Stimulated activated memory B cell treated with anti-CD40 and anti-IgM and Interleukin-4, amounts not matched to agents 10 μg/mL and 1 μg/mL and 100 μg/mL, for 72 hours (primary cell): ENCODE measurements at places on chromosomes 2 and 18.

DNA sequence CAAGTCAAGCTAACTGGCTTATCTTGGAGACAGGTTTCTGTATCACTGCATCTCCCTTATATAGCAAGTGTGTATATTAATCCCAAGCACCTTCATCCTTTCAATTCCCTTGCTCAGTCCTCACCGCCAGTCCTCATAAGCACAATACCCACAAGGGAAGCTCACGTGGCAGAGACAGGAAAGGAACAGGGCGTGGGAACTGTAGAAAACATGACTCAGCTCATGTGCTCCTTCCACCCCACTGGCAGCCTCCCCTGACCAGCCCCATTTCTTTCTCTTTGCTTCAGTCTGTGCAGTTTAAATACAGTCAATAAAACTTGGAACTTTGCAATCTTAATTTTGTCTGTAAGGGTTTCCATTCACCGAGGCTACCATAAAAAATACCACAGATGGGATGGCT, 36.5 kb upstream of the CDH19 start:
- no peak for ATAC-seq

- ATAC-seq = peak; percentile 20
These were observed 3.6 kb downstream of the IGFBP2 start for GRCh38 chr2:216636551-216637450.

DNA sequence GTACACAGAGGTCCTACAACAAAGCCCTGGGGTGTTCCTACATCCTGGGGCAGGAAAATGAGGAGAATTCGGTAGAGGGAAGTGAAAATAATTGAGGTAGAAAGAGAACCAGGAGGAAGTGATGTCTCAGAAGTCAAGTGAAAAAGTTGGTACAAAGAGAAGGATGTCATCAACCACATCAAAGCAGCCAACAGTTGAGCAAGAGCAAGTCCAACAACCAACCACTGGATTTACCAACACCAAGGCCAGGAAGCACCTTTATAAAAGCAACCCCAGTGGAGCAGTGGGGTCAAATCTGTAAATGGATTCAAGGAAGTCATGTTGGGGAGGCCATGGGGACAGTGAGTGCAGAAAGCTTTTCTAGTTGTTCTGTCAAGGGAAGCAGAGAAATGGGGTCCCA, 360.4 kb downstream of the ZNF516 start:
- no peak for ATAC-seq

DNA sequence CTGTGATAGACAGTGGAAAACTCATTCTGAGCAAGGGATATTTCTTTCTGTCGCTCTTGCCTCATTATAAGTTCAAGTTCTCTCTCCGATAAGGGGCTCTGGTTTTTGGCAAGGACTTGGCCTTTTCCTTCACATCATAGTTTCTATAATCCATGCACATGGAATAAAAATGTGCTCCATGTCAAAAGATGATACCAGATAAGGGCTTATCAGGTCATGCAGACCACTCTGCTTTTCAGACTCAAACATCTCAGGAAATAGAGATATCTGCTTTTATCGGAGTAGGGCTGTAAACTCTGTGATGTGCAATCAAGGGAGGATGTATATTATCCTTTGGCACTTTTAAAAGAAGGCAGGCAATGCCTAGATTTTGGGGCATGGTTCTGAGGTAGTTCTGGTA, 45.0 kb upstream of the DARS1 start:
- ATAC-seq = no peak

- ATAC-seq = no peak
These were observed 55.8 kb downstream of the ID2 start for GRCh38 chr2:8737571-8738175.

GRCh38 chr2:25236736-25237135, 68.4 kb upstream of the POMC start:
- no peak for ATAC-seq

DNA sequence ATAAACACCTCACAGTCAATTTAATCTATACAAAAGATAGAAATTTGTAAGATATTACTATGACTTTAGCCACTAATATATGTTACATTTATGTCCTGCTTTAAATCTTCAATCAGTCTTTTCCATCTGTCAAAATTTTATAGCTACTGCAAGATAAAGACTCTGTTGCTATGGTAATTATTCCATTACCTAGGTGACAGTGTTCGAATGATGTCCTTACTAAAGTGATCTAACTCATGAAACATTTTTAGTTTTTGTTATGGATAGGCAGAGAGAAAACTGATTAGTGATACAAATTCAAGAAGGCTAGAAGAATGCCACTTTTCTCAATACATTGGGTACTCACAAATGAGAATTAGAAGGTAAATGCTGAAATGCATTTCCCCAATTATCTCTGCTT, 359.9 kb upstream of the FSHR start:
- ATAC-seq = no peak

- ATAC-seq = no peak
These were observed 95.1 kb upstream of the L3MBTL4 start for GRCh38 chr18:6509832-6510231.

DNA sequence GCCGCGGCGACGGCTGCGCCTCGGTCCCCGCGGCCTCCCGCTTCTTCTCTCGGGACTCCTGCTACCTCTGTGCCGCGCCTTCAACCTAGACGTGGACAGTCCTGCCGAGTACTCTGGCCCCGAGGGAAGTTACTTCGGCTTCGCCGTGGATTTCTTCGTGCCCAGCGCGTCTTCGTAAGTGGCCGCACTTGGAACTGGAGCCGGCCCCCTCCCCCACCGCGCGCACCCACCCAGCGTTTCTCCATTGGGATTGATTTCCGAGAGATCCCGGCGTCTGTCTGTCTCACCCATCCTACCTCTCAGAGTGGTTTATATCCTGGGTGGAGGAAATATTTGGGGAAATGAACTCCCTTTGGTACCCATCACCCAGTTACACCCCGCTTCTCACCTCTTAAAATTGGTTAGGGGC, 498 bp downstream of the ITGAV start:
- no peak for ATAC-seq

DNA sequence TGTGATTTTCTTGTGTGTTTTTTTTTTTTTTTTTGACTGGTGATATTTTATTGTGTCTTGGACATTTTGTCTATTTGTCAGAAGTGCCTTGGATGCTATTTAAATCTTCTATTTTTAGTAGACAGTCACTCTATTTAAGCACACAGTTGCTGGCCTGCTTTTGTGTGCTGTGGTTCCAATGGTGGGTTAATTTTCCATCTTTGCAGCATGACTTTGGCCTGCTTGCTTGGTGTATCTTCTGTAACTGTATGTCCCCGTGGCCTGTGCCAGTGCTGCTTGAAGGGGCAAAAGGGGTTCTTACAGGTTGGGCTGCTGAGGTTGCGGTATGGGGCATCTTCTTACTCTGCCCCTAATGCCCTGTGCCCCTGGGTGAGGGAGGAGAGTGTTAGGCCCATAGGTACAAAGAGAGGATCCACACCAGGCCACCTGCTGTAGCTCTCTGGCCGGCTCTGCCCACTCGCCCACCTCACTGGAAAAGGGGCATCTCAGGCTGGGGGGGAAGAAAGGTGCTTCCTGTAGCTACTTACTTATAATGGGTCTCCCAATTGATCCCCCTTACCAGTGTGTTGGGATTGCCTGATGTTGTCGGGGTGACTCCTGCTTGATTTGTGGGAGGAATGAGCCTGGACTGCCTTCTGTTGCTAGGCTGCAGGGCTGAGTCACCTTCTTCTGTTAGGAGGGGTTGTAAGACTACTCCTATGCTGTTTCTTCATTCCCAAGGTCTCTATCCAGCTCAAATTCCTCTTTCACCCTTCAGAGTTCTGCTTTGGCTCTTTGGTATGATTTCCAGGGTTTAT, 490.0 kb upstream of the HS6ST1 start:
- ATAC-seq = no peak

- no peak for ATAC-seq
These were observed 118.7 kb downstream of the KCTD1 start for GRCh38 chr18:26429535-26430226.

DNA sequence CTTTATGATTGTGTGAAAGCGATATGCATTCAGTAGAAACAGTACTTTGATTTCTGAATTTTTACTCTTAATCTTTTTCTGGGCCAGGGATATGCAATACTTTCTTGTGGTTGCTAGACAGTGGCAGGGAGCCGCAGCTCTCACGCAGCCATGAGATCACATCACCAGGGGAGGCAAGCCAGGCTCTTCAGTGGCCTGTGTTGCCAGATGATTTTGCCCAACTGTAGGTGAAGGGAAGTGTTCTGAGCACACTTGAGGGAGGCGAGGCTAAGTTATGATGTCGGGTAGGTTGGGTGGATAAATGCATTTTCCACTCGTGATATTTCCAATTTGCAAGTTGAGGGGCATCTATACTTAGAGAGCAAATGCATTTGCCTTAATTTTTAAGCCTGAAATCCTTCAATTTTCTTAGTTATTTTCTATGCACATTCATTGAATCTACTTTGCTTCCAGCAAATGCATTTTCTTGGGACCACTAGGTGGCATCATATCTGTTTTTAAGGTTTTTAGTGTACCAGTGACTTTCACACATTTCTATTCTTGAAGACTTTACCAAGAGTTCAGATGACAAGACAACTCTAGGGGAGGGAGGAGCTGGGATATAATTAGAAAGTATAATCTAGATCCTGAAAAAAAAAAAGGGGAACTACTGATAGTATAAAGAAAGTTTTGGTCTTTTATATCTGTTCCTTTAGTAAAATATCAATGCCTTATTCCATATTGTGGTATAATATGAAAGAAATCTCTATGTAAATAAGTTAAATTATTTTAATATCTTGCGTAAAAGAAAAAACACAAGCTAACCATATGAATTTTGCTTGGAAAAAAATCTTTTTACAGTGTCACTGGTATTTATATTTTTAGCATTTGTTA, 643.3 kb downstream of the SOCS6 start:
- ATAC-seq = no peak

DNA sequence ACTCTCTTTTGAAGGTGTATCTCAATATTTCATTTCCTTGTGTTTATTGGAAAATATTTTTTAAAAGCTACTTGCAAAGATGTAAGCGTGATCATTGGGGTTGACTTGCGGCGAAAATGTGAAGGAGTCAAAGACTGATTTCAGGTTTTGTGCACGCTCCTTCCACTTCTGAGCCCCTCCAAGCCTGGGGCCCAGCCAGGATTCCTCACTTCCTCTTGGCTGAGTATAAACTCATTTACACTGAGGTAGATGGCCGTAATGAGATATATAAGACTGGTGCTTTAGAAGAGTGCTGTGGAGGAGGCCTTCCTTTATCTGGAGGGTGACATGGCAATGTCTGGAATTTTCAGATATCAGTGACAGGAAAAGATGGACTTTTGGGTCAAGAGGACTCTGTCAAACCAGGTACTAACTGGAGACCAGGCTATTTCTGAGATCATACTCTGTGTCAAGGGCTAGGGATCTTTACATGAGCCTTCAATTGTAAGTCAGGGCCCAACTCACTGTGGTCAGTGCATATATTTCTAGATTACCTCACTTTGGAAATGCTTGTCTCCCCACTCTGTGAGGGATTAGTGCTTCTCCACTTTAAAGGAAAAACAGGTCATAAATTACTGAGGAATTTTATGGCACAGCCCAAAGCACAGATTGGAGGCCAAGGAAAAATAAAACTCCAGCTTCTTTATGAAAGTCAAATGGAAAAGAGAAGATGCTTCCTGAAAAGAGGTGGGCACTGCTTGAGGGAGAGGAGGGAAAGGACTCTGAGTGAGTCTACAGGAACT, 22.8 kb downstream of the PRKCE start:
- no peak for ATAC-seq

DNA sequence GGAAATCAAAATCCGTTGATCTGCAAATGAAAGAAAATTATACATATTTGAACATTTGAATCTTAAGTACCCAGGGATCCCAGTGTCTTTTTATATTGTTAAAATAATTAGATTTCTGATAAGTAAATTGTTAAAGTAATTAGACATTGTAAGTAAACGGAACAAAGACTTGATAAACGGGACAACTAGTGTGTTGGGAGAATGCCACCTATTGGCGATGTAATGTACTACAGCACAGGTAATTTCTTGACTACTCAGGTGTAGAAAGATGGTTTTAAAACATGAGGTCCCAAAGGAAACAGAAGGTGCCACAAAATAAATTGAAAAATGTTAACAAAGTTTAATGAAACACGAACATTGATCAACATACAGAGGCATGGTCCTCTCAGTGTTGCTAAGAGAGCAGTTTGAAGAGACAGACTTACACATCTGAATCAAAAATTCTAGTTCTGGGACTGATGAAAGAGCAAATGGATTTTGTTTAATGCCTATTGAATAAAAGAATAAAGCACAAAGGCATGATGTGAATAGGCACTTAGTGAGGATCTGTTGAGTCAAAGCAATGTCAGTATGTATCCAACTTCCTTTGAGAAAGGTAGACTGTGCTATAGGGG, 103.4 kb upstream of the RASGRP3 start:
- no peak for ATAC-seq

DNA sequence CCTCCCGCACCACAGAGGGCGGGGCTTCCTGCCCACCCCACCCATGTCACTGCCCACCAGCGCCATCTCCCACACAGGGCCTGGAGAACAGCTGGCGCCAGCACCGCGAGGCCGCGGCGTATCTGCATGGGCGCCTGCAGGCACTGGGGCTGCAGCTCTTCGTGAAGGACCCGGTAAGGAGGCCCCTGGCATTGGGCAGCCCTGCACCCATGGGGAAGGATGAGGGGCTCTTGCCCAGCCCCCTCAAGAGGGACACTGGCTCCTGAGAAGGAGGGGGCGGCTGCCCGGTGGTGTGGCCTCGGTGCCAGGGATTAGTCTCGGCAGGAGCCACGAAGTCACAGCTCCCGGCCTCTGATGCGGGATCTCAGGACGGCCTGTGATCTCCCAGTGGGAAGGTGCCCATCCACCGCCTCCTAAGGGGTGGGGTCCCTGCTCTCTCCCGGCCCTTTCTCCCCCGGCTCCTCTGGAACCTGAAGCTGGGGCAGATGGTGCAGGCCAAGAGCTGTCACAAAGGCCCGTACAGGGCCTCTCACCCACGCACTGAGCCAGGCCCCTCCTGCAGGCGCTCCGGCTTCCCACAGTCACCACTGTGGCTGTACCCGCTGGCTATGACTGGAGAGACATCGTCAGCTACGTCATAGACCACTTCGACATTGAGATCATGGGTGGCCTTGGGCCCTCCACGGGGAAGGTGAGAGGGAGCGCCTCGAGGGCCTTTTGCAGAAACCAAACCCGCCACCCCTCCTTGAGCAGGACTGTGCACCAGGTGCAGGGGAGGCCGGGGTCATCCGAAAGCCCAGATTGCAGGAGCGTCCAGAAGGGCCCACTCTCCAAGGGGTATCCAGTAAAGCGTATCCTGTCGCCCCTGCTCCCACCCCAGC, 9.1 kb downstream of the AGXT start:
- no peak for ATAC-seq

DNA sequence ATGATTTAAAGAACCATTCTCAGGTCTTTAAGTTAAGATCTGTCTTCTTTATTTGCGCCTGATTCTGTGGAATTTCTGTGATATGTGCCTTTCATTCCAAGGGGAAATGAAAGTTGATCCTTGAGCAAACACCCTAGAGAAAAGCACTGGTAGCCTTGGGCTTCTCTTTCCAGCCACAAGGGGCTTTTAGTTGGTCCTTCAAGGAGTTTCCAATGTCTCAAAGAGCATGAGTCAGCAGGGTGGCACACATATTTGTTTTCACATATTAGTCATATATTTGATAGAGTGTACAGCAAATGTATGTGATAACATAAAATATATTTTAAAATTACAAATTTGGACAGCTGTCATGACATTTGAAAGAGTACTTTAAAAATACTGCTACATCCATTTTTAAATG, 339.5 kb downstream of the TXNL1 start:
- ATAC-seq = no peak
